Right renal cortex interstitium (tissue), 3 donors: ENCODE measurements at places on chromosomes 7 and 10. TPM values are rescaled to one million over a fixed set of nuclear protein-coding genes. Genes with fewer than 3 reads are reported as not detected.

- no peak for DNase-seq
These were observed 91.7 kb downstream of the SORCS1 start for GRCh38 chr10:107072786-107073185.

DNA sequence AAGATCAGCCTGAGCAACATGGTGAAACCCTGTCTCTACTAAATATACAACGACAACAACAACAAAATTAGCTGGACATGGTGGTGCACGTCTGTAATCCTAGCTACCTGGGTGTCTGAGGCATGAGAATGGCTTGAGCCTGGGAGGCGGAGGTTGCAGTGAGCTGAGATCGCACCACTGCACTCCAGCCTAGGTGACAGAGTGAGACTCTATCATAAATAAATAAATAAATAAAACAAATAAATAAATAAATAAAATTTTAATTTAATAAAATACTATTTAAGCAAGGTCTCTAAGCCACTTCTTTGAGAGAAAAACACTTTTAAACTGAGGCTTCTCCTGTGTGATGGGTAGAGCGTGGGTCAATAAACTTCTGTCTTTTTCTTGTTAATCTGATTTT is 38.3 kb downstream of the MICU1 start:
- DNase-seq = no peak

DNA sequence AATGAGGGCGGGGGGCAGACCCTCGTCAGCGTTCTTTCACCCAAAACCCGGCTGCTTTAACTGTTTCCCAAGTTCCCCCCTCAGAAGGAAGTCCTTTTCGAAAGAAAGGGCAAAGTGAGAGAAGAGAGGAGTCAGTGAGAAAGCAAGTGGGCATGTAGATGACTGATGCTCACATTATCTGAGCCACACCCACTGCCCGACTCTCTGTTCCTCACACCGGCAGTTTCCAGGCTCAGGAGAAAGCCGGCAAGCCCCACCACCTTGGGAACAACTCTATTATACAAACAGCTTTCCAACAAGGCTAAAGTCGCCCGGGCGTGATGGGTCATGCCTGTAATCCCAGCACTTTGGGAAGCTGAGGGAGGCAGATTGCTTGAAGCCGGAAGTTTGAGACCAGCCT is 23.1 kb downstream of the RCC1L start:
- no peak for DNase-seq

Gene NRCAM
- 16.7 TPM for polyA plus RNA-seq

GRCh38 chr7:55977831-55978230 is 13.4 kb downstream of the NIPSNAP2 start:
- no peak for DNase-seq
